Activated T-cell treated with anti-CD3 and anti-CD28 coated beads, Interleukin-2, amount 50 U/mL, for 72 hours (primary cell): ENCODE measurements at places on chromosomes 13 and 19.

GRCh38 chr19:8361921-8362793 is 1.8 kb upstream of the ANGPTL4 start:
- no peak overlapping the region for H3K27ac ChIP-seq
- H3K27me3 ChIP-seq = peaks cover 39% of the 10 kb centered on the region
- peak; percentile 28 for DNase-seq
- peaks cover 1% of the 10 kb centered on the region for H3K36me3 ChIP-seq
- H3K4me3 ChIP-seq = peak overlapping the region; percentile 36

DNA sequence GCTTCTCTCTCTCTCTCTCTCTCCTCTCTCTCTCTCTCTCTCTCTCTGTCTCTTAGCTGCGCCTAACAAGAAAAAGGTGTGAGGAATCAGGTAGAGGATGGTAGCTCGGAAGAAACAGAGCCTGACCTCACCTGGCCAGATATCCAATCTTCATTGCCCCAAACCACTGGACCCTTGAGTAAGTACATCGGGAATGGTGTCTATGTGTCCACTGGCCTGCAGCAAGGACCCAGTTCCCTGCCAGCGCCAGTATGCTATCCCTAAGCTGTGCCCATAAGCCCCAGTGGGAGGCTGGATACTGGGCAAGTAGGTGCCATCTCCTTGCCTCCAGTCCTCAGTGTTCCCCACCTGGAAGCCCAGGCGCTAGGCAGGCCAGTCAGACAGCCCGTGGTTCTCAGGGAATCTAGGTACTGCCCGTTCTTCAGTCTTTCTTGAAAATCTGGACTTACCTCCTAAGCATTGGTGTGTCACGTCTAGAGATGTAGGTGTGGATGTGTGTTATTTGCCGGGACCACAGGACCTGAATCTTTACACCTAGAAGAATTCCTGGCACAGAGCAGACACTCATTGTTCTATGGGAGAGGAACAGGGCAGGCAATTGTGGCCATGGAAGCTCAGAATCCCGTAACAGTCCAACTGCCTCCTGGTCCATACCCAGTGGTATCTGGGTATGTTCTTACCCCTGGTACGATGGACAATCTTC is 7.3 kb downstream of the URAD start:
- H3K27me3 ChIP-seq = peaks cover 74% of the 10 kb centered on the region
- peaks cover 17% of the 10 kb centered on the region for H3K4me1 ChIP-seq

DNA sequence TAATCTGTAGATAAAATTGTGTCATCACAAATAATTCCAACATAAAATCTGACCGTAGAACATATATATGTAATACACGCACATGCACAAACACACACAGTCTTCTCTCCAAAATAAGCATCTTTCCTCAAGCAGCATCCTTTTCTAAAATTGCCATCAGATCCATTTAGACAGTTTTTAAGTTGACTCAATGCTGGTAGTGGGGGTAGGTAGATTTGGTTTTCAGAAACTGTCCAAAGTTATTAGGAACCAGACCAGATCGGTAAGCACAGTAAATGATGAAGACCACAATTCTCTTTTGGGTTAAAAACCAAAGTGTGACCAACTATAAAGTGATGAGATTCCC is 64.6 kb downstream of the SERP2 start:
- H3K27ac ChIP-seq = no peak overlapping the region
- H3K4me1 ChIP-seq = peaks cover 34% of the 10 kb centered on the region
- no peak for DNase-seq
- H3K27me3 ChIP-seq = peaks cover 23% of the 10 kb centered on the region
- H3K4me3 ChIP-seq = no peak overlapping the region
- no peaks in the 10 kb centered on the region for H3K36me3 ChIP-seq

DNA sequence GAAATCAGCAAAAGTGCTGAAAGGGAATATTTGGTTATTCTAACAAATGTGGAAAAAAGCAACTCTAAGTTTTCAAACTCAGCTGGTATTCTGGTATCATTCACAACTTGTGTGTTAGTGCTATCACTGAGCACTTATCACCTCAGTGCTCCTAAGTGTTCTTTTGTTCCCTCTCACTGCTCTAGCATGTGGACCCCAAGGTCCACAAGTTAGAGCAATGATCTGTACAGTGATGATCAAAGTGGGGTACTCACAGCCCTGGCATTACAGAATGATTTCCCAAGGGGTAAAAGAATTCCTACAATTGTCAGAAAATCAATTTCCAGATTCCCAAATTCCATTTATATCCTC is 575.0 kb downstream of the DIAPH3 start:
- no peaks in the 10 kb centered on the region for H3K36me3 ChIP-seq
- no peak overlapping the region for H3K27ac ChIP-seq
- H3K27me3 ChIP-seq = peaks cover 11% of the 10 kb centered on the region

- no peaks in the 10 kb centered on the region for H3K27me3 ChIP-seq
- no peak for DNase-seq
- peaks cover 3% of the 10 kb centered on the region for H3K36me3 ChIP-seq
- no peak overlapping the region for H3K4me3 ChIP-seq
These were observed 4.0 kb downstream of the PIK3R2 start for GRCh38 chr19:18156841-18157464.

- H3K27me3 ChIP-seq = no peaks in the 10 kb centered on the region
- no peak for DNase-seq
- H3K4me3 ChIP-seq = no peak overlapping the region
These were observed 213.4 kb downstream of the ABCC4 start for GRCh38 chr13:95087746-95088305.

DNA sequence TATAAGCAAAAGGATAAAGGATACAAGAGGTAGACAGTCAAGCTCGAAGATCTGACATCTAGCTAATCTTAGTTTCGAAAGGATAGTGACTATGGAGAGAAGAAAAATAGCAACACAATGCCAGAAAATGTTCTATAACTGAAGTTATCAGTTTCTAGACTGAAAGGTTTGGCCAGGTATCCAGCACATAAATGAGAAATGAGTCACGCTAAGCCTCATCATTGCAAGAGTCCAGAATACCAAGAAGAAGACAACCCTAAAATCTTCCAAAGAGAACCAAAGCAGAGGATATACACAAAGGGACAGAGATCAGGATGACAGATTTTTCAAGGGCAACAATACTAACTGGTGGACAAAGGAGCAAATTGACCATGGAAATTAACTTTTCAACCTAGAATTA is 237.0 kb downstream of the POSTN start:
- no peaks in the 10 kb centered on the region for H3K4me1 ChIP-seq
- H3K4me3 ChIP-seq = no peak overlapping the region
- DNase-seq = no peak
- H3K36me3 ChIP-seq = no peaks in the 10 kb centered on the region
- no peaks in the 10 kb centered on the region for H3K27me3 ChIP-seq

DNA sequence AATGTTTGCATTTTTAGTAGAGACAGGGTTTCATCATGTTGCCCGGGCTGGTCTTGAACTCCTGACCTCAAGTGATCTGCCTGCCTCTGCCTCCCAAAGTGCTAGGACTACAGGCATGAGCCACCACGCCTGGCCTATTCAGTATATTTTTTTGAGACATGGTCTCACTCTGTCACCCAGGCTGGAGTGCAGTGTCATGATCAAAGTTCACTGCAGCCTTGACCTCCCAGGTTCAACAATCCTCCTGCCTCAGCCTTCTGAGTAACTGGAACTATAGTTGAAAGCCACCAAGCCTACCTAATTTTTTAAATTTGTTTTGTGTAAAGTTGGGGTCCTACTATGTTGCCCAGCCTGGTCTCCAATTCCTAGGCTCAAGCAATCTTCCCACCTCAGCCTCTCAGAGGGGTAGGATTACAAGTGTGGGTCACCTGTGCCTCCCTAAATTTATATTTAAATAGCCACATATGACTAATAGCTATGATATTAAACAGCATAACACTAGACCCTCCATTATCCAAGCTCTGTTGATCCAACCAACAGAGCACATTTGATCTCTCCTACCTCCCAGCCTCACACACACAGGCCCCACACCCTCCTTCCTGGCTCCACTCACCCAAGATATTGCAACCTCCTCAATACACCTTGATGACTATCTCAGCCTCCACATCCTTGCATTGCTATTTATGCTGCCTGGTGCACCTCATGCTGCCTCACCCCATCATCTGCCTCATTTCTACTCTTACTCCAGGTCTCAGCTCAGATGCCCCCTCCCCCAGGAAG is 2.1 kb upstream of the CEACAM19 start:
- H3K36me3 ChIP-seq = no peaks in the 10 kb centered on the region
- no peak overlapping the region for H3K4me3 ChIP-seq
- H3K4me1 ChIP-seq = no peaks in the 10 kb centered on the region
- DNase-seq = no peak

- H3K4me1 ChIP-seq = peaks cover 14% of the 10 kb centered on the region
- DNase-seq = no peak
- H3K27me3 ChIP-seq = no peaks in the 10 kb centered on the region
- H3K27ac ChIP-seq = no peak overlapping the region
- peaks cover 6% of the 10 kb centered on the region for H3K36me3 ChIP-seq
- no peak overlapping the region for H3K4me3 ChIP-seq
These were observed 5.9 kb downstream of the PAF1 start for GRCh38 chr19:39384839-39385568.

- H3K27ac ChIP-seq = no peak overlapping the region
- no peak for DNase-seq
- no peaks in the 10 kb centered on the region for H3K36me3 ChIP-seq
- no peak overlapping the region for H3K4me3 ChIP-seq
These were observed 844 bp upstream of the ASPDH start for GRCh38 chr19:50514346-50515167.

DNA sequence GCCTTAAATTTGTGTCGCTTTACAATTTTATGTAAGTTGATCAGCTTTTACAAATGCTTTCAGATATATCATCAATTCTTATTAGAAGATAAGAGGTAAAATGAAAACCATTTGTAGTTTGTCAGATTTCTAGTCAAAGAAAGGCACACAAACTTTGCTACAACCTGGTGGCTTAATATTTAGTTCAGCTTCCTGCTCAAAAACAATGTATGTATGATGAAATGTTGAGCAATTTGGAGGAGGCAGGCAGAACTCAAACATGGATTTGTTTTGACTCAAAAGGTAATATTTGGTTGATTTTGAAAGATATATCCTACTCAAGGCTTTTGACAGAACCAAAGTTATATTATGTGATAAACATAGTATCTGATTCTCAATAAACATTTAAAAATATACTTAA is 24.2 kb downstream of the NEK5 start:
- no peak for DNase-seq
- H3K4me1 ChIP-seq = no peaks in the 10 kb centered on the region
- H3K27me3 ChIP-seq = peaks cover under 1% of the 10 kb centered on the region
- H3K4me3 ChIP-seq = no peak overlapping the region

DNA sequence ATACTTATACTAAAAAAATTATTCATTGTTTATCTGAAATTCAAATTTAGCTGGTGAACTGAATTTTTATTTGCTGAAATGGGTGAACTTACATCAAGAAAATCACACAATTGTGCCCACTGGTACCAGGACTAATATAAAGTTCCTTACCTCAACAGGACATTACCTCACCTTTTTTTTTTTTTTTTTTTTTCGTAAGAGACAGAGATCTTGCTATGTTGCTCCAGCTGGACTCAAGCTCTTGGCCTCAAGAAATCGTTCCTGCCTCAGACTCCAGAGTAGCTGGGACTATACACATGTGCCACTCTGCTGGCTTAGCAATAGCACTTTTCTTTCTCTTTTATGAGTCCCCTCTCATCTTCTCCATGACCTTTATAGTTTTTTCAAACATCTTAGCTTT is 22.5 kb upstream of the NDFIP2 start:
- peaks cover 47% of the 10 kb centered on the region for H3K4me1 ChIP-seq
- H3K27ac ChIP-seq = no peak overlapping the region
- H3K36me3 ChIP-seq = no peaks in the 10 kb centered on the region
- H3K27me3 ChIP-seq = no peaks in the 10 kb centered on the region
- H3K4me3 ChIP-seq = no peak overlapping the region
- no peak for DNase-seq

- H3K4me1 ChIP-seq = no peaks in the 10 kb centered on the region
- H3K4me3 ChIP-seq = no peak overlapping the region
- no peak overlapping the region for H3K27ac ChIP-seq
- no peaks in the 10 kb centered on the region for H3K36me3 ChIP-seq
These were observed 1092.3 kb downstream of the EFNB2 start for GRCh38 chr13:105442949-105443699.

DNA sequence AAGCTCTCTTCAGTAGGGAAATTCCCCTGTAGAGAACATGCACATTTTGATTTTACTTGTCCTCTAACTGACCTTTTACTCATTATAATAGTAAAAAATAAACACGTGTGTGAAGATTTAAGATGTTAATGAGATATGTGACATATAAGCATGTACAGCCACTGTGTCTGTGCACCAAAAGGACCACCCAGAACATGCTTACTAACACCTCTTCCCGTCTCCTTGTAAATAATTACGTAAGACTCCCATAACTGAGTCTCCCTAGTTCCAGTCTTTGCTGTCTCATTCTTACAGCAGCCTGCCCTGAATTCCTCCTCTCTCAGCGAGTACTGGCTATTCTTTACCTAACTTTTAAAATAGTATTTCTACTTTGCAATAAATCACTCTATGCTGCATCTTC is 53.6 kb downstream of the ZNF100 start:
- no peaks in the 10 kb centered on the region for H3K36me3 ChIP-seq
- no peak overlapping the region for H3K4me3 ChIP-seq
- H3K27me3 ChIP-seq = no peaks in the 10 kb centered on the region
- DNase-seq = no peak
- no peaks in the 10 kb centered on the region for H3K4me1 ChIP-seq
- no peak overlapping the region for H3K27ac ChIP-seq

DNA sequence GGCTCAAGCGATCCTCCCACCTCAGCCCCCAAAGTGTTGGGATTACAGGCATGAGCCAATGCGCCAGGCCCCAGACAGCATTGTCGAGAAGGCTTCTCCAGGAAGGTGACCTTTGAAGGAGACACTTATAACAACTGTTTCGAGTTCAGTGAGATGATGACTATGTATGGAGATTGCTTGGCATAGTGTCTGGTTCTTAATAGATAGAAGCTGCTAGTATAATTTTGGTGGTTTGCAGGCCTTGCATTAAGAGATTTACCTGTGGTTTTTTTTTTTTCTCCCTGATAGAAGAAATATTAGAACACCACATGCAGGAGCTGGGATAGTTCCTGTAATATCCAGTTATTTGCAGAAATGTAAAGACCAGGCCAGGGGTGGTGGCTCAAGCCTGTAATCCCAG is 3.7 kb downstream of the MARCHF2 start:
- no peaks in the 10 kb centered on the region for H3K27me3 ChIP-seq
- peaks cover 7% of the 10 kb centered on the region for H3K4me1 ChIP-seq
- no peak for DNase-seq
